ENCODE measurements at places on chromosomes 4 and X.

GRCh38 chrX:85685843-85686242 is 306.4 kb upstream of the POF1B start:
- DNase-seq, result no peak

DNA sequence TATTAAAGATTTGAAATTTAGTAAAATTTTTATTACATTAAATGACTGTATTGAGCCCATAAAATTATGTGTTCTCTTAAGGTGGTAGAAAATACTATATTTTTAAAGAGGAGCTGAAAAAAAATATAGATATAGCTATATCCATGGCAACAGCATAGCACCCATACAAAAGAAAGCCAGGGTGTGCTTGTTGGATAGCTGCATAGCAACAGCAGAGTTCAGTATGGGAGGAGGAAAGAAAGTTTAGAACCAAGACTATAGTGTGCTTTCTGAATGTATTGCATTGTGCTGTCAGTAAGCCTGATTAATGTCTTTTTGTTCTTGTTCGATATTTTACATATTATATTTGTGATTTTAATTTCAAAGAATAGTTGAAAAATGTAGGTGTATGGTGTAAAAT is 78.4 kb downstream of the GRID2 start:
- no peak for DNase-seq

DNA sequence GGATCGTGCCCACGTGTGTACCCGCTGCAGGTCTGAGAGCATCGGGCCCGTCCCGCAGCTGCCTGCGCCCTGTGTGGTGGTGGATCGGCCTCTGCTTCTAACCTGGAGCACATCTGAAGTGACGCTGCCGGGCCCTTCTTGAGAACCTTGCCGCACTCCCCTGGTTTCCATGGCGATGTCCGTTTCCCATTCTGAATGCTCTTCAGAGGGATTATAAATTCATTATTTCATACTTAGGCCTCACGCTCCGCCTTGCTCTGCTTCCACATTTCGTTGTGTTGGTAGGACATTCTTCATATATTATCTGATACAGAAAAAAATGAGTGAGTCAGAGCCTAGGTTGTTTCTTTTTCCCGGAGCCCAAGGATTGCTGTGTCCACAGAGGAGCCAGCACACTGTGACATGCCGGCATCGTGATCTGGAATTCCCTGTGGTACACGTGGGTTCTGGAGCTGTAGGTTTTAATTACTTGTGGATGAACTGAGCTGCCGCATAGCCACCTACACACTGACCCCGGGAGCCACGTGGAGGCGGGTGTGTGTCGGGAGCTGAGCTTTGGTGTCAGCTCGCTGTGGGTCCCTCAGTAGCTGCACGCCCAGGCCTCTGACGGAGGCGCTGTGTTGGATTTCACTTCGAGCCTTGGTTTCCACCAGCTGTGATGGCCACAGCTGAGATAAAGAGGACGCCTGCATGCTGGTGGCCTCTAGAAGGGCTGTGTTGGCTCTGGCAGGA is 63.4 kb downstream of the PSAPL1 start:
- DNase-seq, result no peak

DNA sequence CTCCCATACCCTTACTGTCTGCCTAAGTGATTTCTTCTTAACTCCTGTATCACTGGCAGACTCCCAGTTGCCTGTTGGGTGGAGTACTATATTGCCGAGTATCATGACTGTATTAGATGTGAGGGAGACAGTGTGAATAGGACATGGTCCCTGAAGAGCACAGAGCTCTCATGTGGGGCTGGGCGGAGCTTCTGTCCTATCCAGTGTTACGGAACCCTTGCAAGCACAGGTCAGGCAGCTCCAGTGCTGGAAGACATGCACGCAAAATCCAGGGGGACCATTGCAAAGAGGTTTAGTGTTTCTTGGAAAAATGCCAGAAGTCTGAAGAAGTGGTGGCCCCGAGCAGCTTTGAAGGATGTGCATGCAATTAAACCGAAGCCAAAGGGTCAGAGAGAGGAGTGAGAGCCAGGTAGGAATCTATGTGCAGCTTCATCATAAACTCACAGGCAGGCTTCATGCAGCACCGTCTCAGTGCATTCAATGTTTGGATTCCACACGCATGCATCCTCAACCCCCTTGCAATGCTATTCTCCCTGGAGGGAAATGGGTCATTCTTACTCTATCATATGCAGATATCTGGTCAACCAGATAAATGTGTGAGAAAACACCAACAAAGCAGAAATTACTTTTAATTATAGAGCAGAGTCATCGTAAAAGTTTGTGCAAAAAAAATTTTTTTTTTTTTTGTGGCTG is 49.7 kb upstream of the DHRSX start:
- peak; percentile 23 for DNase-seq

- no peak for DNase-seq
Measured at GRCh38 chrX:74383611-74384010, 37.7 kb upstream of the SLC16A2 start.

- no peak for DNase-seq
Measured at GRCh38 chr4:42397635-42398170, 415 bp downstream of the SHISA3 start.

Data from NCI-H1436 treated with DMSO at 0.1 percent for 48 hours (cell line).